ENCODE measurements at places on chromosomes 12 and 14.

GRCh38 chr12:57655541-57656240 is 22.7 kb upstream of the B4GALNT1 start:
- DNase-seq, result no peak

- DNase-seq, result no peak
Observed at GRCh38 chr12:1590221-1590979, 4.0 kb downstream of the FBXL14 start.

DNA sequence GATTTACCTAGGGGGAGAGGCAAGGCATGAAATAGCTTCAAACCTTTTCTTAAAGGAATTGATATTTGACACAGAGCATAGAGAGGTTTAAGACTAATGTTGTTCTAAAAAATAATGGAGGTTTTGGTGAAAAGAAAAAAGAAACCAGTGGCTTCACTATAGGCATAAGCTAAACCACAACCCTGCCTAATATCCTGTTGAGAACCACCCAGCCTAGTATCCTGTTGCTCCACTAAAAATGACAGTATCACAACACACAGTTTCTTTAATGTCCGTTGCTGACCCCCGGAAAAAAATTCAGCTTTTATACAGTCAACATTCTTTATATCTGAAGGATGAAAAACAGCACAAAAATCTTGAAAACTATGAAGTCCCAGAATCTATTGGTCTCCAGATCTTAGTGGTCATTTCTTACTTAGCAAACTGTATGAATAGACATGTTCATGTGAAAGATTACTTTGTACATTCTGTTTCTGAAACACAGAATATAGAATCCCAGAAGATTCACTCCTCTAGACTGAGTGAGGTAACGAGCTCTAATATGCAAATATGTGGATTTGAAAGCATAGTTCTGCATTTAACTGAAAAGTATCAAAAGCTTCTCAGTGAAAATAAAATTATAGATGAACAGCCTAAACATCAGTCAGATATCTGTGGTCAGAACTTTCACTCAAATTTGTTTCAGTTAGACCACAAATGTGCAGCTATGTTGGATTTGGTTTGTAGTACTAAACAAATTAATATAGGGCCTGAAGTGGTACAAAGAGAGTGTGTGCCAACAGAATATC is 40.5 kb downstream of the GALC start:
- no peak for DNase-seq

- DNase-seq, result no peak
Observed at GRCh38 chr14:90987140-90987539, 73.3 kb downstream of the RPS6KA5 start.

DNA sequence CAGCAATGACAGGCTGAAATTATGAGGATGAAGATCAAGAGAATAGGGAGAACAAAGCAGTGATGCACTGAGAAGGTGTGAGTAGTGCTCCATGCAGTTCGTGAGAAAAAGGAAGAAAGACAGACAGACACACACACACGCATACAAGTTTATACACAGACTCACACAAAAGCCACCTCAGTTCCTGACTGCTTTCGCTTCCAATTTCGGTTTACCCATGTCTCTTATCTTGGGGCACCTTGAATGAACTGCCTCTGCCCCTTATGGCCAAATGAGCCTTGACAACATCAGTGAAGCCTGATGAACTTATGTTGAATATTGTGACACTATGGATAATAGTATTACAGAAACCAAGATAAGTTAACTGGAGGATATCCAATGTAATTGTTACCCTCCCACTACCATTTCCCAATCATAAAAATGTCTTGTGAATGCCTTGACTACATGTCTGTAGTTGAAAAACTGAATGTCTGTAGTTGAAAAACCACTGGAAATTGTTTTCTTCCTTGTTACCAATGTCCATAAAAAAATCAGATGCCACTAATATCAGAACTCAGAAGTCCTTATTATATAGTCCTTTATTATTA is 380.4 kb upstream of the DDHD1 start:
- no peak for DNase-seq

GRCh38 chr12:121537814-121538698 is 42.8 kb downstream of the KDM2B start:
- no peak for DNase-seq

- peak; percentile 75 for DNase-seq
Observed at GRCh38 chr14:105491366-105491973, 424 bp downstream of the TEDC1 start.

- no peak for DNase-seq
Observed at GRCh38 chr12:99053616-99054362, 408.7 kb downstream of the APAF1 start.

GRCh38 chr14:105844810-105845724 is 318.7 kb downstream of the TMEM121 start:
- DNase-seq, result no peak

GRCh38 chr14:97697772-97698171 is 900.6 kb downstream of the VRK1 start:
- DNase-seq, result no peak

DNA sequence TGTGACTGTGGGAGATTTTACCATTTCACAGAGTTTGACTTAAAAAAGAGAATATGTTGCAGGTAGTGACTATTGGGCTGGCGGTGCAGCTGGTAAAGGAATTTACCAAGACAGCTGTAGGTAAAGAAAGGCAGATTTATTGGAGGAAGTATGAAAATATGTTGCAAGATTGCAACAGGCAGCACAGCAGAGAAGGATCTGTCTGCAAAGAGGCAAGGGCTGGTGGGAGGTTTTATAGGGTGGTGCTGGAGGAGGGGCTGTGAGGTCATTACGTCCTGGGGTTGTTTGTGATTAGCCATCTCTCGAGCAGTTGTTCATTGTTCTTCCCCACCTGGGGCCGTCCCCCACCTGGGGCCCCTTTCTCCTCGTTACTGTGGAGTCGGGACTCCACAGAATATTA is 62.1 kb downstream of the ACACB start:
- no peak for DNase-seq

GRCh38 chr12:68919581-68920239 is 13.3 kb downstream of the CPM start:
- no peak for DNase-seq

DNA sequence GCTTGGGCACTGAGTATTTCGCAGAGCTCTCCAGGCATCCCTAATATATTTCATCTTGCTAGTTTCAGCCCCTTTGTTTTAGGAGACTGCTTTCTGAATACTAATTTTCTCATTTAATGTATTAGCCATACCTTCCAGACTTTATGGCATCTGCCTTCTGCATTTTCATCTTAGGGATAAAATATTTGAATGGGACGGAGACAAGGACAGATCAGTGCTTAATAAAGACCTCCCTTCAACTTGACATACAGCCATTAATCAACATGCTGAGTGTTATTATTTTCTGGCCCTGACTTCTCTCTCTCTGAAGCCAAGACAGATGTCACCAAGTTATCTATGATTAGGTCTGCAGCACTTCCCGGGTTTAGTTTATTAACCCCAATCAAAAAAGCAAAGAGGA is 42.4 kb downstream of the CACNA2D4 start:
- no peak for DNase-seq

DNA sequence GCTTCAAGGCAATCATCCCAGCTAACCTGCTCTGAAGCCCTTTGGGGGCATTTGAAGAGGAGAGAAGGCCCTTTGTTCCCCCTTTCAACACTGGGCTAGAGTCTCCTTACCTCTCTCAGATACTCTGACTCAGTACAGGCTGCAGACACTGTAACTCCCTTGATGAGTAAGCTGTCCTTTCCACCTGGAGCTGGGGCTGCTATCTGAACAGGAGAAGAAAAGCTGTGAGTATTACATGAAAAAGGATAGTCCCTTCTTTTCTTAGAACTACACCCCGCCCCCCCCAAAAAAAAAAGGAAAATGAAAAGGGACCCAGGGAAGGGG is 186.6 kb upstream of the PLEKHG7 start:
- no peak for DNase-seq

- no peak for DNase-seq
Observed at GRCh38 chr14:92986254-92987147, 63.6 kb downstream of the CHGA start.

DNA sequence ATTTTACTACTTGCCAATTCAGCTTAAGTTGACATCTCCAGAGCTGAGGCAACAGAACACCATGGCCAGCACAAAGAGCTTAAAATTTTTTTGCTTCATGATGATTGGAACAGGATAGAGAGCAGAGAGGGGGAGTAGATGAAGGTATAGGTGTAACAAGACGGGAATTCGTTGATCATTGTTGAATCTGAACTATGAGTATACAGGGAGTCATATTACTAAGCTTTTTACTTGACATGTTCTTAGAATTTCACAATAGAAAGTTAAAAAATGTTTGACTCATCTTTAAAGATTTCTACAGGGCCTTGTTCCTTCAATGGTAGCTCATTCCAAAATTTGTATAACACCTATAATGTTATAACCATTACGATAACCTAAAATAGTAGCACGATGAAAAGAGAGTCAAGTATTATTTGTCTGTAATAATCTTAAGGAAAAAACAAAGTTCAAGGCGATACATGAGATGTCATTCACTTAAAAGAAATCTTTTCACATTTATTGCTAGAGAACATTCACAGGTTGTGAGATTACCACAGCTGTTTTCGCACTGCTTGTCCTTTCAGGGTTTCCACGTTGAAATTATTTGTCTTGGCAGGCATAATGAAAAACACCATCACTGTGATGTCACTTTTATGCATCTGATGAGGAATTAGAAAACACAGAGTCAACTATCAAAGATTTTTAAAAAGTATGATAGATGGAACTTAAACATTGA is 33.9 kb downstream of the SPX start:
- no peak for DNase-seq

GRCh38 chr14:70366911-70367310 is 7.4 kb upstream of the COX16 start:
- DNase-seq, result no peak

DNA sequence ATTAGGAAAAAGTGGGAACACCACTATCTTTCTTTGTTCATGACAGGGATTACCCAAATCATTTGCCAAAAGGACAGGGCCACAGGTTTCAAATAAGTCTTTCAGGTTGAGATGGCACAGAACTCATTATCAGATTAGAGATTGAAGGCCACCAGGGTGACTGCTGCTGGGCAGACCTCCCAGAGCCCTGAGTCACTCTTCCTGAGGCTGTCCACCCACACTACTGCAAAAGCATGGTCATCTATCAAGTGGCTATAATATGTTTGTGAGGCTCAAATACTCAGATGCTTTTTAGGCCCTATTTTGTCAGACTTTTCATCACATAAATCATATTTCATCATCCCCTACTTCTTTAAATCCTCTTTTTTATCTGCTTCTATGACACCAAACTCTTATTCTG is 155.3 kb upstream of the CCDC196 start:
- no peak for DNase-seq

- no peak for DNase-seq
Observed at GRCh38 chr14:77673193-77673592, 34.6 kb downstream of the ALKBH1 start.

- no peak for DNase-seq
Observed at GRCh38 chr12:125455556-125455955, 390.3 kb downstream of the AACS start.

DNA sequence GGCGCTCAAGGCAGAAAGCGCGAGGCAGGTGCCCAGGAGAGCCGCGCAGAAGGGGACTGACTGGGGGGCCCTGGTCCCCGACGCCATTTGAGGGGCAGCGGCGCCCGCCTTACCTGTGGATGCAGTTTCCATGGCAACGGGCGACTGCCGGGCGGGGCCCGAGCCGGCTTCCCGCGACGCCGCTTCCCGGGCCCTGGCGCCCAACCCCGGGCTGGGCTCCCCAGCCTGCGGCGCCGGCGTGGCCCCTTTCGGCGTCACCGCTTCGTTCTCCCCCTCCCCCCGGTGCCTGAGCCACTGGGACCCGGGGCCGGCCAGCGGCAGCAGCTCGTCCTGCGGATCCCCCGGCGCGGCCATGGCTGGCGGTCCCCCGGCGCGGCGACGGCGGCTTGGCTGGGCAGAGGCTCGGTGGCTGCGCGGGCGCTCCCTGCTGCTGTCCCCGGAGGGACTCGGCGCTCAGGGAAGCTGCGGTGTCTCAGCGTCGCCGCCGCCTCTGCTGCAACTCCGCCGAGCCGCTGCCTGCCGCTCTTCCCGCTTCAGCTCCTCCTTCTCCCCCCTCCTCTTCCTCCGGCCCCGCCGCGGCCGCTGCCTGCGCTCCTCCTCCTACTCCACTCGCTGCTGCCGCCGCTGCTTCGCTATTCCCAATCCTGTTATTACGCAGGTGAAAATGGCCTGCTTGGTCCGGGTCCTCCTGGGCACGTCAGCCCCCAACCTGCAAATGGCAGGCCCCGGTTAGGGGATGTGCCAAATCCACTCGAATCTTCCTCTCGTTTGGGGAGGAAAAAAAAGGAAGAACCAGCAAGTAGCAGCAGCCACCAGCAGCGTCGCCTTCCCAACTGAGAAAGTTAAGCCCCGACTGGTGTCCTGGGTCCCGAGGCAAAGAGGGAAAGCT is at the start of gene RTN1:
Gene RTN1 (minus strand): TSS at position 500 of the 889 bp plus-strand sequence. CDS start 146 bp downstream, at position 354.
- no peak for DNase-seq

GRCh38 chr12:117134059-117134458 is 34.8 kb upstream of the TESC start:
- DNase-seq, result peak; percentile 13

- no peak for DNase-seq
Observed at GRCh38 chr12:101832030-101832429, 1.3 kb upstream of the GNPTAB start.

DNA sequence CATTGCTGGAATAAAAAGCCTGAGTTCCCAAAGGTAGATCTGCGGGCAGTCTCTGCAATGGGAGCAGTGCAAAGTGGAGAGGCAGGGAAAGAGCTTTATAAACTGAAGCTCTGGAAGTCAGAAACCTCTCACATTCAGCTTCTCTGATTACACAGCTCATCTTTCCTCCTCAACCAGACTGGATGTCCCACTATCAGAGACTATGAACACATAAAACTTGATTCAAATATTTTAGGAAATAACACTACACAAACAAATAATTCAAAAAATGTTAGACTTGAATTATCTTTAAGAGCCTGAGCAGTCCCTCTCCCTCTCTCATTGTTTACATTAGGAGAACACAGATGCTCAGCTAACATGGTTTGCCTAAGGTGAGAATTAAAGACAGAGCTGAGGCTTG is 72.9 kb downstream of the DENND5B start:
- no peak for DNase-seq

DNA sequence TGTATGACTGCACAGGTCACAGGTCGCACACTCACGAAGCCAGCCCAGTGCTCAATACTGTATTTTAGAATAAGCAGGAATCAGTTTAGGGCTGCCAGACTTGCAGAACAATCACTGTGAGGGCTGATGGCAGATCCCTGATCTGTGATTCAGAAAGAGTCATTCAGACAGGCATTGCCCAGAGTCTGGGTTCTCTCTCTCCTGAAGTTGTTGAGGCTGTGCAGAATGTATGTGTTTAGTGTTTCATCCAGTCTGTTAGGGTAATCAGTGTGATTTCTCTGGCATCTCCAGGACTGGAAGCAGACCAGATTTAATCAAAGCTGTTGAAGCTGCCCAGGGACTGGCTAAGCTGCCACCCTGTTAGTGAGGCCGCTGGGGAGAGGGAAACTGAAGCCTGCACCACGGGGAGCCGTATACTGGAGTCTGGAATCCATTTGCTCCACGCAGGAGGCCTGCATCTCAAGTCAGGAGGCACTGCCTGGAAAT is 69.3 kb downstream of the ETV6 start:
- DNase-seq, result no peak
